NCI-H460 (cell line): ENCODE measurements at places on chromosomes 5 and 9.

DNA sequence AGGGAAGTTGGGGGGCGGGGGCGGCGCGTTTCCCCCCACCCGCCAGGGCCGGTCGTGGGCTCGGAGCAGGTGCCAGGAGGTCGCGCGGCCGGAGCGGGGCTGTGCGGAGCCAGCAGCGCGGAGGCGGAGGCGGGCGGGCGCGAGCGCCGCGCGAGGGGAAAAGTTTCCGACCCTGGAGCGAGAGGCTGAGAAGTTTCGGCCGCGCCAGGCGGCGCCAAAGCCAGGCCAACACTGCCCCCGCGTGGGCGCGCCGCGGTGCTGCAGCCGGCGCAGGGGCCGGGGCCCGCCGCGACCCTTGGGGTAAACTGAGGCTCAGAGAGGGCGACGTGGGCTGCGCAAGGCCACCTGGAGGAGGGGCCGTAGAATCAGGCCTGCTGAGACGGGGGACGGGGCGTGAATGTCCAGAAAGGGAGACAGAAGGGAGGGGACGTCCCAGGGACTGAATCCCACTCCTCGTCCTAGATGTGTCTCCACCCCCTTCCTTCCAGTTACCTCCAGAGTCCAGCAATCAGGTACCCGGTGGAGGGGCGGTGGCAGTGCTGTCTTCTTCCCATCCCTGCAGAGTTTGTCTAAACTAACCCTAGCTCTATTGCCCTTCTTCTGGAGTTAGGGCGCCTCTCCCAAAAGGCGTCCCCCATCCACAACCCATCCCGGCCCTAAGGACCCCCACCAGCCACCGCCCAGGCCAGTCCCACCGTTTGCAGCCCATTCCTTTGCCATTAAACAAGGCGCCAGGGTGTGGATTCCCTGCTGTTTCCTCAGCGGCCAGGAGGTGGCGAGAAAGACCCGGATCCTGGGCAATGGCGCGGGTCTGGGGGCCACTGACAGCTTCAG is 10.2 kb downstream of the C9orf50 start:
- DNase-seq = no peak

DNA sequence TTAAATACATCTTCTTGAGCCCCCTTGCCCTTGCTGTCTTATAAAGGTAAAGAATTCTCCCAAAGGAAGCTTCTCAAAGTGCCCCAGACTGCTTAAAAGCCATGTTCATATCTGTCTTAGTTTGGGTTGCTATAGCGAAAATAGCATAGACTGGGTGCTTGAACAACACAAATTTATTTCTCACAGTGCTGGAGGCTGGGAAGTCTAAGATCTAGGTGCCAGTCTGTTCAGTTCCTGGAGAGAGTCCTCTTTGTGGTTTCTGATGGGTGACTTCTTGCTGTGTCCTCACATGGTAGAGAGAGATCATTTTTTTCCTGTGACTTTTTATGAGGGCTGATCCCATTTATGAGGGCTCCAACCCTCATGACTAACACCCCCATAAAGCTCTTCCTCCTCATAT is 486.7 kb upstream of the ADAMTS16 start:
- DNase-seq = no peak

- DNase-seq = peak; percentile 64
These were observed 7.9 kb upstream of the SYNPO start for GRCh38 chr5:150632305-150633160.

- no peak for DNase-seq
These were observed 988.3 kb downstream of the DTWD2 start for GRCh38 chr5:117999939-118000549.
